Left lobe of liver (tissue), 2 donors: ENCODE measurements at places on chromosomes 6 and 20. TPM values are rescaled to one million over a fixed set of nuclear protein-coding genes. Genes with fewer than 3 reads are reported as not detected.

DNA sequence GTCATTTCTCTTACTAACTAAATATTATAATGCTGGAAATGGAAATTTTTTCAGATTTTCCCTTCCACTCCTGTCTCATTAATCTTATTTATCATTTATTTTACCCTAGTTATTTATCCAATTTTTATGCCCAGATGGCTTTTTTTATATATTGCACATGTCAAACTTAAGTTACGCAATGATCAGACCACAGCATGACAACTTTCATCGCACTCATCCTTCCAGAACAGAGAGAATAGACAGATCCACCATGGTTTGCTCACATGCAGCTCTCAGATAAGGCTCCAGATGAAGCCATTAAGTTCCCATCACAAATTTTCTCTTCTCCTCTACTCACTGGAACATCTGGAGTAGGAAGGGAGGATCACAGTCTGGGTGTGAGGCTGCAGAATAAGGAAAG, 48.7 kb downstream of the MAP7 start:
- DNase-seq = no peak

GRCh38 chr6:35382015-35382414, 39.7 kb downstream of the PPARD start:
- DNase-seq = peak; percentile 64

GRCh38 chr6:53813096-53813495, 18.3 kb downstream of the LRRC1 start:
- no peak for DNase-seq

DNA sequence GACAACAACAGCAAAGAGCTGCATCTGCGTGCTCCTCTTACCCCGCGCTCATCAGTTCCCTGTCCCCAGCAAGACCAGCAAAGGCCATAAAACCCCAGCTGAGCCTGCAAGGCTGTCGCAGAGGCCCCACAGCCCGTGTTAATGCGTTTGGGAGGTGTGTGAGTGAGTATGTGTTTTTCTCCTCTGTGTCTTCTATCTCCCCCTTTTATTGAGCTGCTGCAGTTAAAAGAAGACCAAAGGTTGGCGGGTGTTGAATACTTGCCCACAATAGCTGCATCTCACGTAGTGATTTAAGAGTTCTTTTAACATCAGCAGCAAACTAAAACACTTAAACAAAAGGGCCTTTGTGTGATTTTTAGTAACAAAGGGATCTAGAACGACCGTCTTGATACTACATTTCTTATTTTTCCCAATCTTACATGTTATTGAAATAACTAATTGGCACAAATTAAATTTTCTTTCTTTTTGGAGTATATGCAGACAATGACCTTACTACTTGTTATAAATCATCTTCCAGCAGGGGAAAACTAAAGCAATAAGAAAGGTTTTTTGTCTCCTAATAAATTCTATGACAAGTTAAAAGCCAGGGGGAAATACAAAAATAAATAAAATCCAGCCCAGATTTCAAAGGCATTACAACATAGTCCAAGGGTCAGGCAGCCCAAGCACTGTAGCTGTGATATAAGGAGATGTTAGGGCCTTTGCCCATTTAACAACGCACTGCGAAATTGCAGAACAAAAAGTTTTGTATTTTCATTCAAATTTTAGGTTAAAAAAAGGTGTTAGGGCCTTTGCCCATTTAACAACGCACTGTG, 27.2 kb upstream of the CNKSR3 start:
- no peak for DNase-seq

DNA sequence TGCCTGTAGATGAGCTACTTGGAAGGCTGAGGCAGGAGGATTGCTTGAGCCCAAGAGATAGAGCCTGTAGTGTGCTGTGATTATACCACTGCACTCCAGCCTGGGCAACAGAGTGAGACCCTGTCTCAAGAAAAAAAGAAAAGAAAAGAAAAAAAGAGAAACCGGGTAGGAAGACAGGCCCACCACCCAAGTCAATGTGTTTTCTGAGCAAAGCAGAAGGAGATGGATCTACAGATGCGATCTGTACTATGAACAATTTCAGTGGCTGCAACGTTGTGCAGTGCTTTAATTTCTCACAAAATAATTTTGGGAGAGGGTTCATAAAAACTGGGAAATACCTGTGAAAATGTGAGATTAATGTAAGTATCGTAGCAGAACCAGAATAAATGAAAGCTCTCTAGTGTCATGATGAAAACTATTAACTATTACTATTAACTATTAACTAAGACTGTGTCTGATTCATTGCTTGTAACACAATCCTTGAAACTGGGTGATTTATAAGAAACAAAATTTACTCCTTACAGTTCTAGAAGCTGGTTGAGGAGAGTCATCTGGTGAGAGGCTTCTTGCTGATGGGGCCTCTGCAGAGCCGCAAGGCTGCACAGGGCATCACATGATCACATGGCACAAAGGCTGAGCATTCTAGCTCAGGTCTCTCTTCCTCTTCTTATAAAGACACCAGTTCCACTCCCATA, 233.1 kb upstream of the ZNF217 start:
- DNase-seq = no peak

GRCh38 chr6:119658917-119659316, 309.4 kb upstream of the MAN1A1 start:
- no peak for DNase-seq

GRCh38 chr20:10076126-10077080, 41.6 kb downstream of the ANKEF1 start:
- DNase-seq = no peak

- DNase-seq = no peak
Observed at GRCh38 chr6:13965582-13966127, 40.9 kb downstream of the RNF182 start.

GRCh38 chr20:3010985-3011723, 32.3 kb upstream of the GNRH2 start:
- DNase-seq = no peak

DNA sequence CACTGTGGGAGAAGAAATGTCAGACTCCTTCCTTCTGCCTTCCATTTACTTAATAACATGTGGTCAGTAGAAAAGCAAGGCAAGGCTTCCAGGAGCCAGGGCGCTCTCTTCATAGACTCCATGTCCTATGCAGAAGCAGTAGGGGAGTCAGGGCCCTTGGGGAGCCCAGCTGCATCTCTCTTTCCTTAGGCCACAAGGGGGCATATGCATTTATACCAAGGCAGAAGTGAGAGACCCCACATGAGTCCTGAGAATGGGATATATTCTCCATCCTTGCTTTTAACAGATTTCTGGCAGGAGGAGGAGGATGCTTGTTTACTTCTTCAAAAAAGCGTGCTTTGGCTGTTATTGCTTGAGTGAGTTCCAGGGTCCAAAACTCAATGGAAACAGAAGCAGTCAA, 198.5 kb downstream of the HIVEP2 start:
- DNase-seq = no peak

Gene C4B
- 2,468 TPM for total RNA-seq

Gene C6orf163
- total RNA-seq = 1.2 TPM

Gene HM13
- total RNA-seq = 147 TPM

Gene DTD1
- total RNA-seq = 5.6 TPM

Gene SMPDL3A
- 29.3 TPM for total RNA-seq
